ENCODE measurements at places on chromosomes 11 and 22. TPM values are rescaled to one million over a fixed set of nuclear protein-coding genes. Genes with fewer than 3 reads are reported as not detected.

Gene NLRP14
- under 0.01 TPM for total RNA-seq

Gene LYVE1
- total RNA-seq, result 1.4 TPM

Gene OR56A3
- not detected for total RNA-seq

Gene SULT4A1
- not detected for total RNA-seq

Gene IGLL5
- total RNA-seq, result not detected

Gene LMNTD2
- 1.2 TPM for total RNA-seq

Gene TRIM48
- not detected for total RNA-seq

Data from bladder microvascular endothelial cell (primary cell).